T-cell (primary cell): ENCODE measurements at places on chromosomes 12 and 14. TPM values are rescaled to one million over a fixed set of nuclear protein-coding genes. Genes with fewer than 3 reads are reported as not detected.

The FSCB gene
- total RNA-seq = not detected

The LGR5 gene
- not detected for total RNA-seq

The GPR84 gene
- total RNA-seq = not detected

The NDUFA12 gene
- total RNA-seq = 62.9 TPM

The C12orf50 gene
- 0.09 TPM for total RNA-seq

The LARP4 gene
- total RNA-seq = 38.8 TPM

The RASSF9 gene
- total RNA-seq = not detected

The PUS1 gene
- total RNA-seq = 68.1 TPM

The APOF gene
- not detected for total RNA-seq

The AQP2 gene
- not detected for total RNA-seq

The LBHD2 gene
- not detected for total RNA-seq

The DIABLO gene
- 76.6 TPM for total RNA-seq

The KRT78 gene
- not detected for total RNA-seq

The EPYC gene
- total RNA-seq = not detected

The LALBA gene
- not detected for total RNA-seq
